ENCODE measurements at places on chromosomes 5 and 9. TPM values are rescaled to one million over a fixed set of nuclear protein-coding genes. Genes with fewer than 3 reads are reported as not detected.

GRM6 gene
- total RNA-seq: not detected

TARS1 gene
- 45.0 TPM for total RNA-seq

RORB gene
- total RNA-seq: under 0.01 TPM

SPINK13 gene
- total RNA-seq: 0.41 TPM

TRIM36 gene
- total RNA-seq: 6.4 TPM

IGFBPL1 gene
- 1.3 TPM for total RNA-seq

- no peak for DNase-seq
These were observed 288.5 kb downstream of the MEF2C start for GRCh38 chr5:88594441-88594840.

DNA sequence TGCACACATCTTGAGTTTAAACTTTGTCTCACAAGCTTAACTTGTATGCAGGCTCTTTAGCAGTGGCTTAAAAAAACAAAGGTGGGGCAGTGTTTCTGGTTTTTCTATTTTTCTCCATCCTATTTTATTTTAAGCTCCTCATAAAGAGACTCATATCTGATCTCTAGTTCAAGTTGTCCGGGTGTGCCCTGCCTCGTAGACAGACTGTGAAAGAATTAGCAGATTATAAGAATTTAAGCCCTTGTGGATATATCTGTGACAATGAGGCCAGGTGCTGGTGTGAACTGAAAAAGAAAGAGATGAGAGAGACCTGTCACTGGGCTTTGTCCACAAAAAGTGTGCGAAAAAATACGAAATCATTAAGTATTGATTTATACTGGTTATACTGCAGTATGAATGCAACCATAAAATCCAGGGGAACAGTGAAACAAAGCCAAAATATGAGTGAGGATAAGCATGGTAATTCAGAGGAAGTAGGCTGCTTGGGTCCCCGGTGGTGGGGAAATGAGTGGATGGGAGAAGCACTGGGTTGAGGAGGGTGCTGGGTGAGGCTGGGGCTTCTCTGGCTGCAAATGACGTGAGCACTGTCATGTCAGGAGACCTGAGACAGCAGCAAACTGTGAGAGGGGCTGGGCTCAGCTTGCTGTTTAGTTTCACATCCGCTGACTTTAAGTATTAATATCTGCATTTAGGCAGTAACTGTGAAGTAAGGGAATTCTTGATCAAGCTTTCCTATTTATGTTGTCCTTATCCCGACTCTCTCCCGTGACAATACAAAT lies 179.7 kb upstream of the ANKRD55 start:
- DNase-seq: no peak

DNA sequence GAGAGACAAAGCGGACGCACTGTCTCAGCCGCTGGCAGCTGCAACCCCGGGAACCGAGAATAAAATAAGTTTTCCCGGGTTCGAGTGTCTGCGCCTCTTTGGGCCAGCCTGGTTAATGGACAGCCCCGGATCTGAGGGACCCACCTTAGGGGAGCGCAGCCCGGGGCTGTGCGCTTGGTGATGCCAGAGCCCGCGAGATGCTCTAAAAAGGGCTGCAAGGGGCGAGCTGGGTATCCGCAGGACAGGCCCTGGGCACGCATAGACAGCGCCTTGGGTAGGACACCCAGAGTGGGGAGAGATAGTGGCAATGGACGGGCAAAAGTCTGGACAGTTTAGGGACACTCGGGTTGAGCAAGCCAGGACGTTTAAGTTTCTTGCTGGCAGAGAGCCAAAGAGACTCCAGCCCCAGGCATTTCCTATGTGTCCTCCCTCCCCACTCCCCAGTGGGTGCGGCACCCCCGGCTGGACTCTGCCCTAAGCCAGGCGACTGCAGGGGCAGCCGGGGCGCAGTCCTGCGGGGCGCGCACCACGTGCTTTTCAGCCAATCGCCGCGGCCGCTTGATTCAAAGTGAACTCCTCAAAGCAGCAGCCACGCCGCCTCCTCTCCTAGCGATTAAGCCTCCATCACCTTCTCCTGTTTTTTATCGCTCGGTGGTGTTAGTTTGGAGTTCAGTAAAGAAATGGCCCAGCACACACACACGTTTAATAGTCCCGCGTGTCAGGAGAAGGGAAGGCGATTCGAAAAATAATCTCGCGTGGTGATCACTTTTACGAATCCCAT lies 616 bp upstream of the ENC1 start:
- peak; percentile 60 for DNase-seq

DNA sequence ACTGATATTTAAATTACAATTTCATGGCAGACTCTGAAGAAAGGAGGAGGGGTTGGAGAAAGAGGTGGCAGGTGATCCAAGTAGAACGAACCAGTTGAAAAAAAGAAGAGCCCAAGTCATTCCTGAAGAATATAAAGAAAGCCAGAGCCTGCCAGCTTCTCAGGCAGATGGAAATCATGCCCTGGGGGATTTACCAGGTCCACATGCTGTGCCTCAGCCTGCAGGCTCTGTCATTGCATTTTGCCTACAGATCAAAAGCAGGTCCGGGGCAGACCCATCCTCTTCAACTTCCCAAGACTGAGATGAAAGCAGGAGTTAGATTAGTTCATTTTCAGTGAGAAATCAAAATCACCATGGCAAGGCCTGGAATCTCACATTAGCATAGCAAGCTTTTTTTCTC lies 48.5 kb downstream of the GDNF start:
- DNase-seq: no peak

GRCh38 chr9:114008667-114009410 lies 69.3 kb downstream of the AMBP start:
- peak; percentile 10 for DNase-seq

DNA sequence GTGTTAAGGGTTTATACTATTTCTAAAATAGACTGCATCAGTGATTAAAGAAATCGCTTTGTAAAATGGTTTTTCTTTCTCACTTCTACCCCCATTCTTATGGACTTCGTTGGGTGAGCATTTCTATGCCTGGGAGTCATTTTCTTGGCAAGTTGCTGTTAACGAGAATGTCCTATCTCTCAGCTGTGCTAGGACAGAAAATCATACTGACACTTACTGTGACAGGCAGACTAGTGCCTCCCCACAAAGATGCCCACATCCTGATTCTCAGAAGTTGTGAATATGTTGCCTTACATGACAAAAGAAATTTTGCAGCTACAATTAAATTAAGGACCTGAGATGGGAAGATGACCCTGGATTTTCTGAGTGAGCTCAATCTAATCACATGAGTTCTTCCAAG lies 65.1 kb upstream of the NMUR2 start:
- DNase-seq: no peak

GRCh38 chr5:167049043-167049663 lies 1242.3 kb upstream of the WWC1 start:
- DNase-seq: no peak

DNA sequence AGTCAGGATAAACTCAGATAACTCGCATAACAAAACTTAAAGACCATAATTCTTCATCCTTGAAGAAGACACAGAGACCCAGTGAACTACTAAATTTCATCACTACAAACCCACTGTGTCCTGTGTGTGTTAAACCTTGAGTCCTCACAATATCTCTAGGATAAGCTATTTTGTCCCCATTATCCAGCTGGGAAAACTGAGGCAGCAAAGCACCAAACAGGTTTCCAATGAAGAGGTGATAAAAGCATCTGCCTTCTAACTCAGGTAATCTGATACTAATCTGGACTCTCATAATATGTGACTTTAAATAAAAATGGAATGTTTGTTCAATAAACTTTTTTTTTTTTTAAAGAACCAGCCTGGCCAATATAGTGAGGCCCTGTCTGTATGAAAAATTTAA lies 62.7 kb upstream of the PPP2CA start:
- DNase-seq: no peak

DNA sequence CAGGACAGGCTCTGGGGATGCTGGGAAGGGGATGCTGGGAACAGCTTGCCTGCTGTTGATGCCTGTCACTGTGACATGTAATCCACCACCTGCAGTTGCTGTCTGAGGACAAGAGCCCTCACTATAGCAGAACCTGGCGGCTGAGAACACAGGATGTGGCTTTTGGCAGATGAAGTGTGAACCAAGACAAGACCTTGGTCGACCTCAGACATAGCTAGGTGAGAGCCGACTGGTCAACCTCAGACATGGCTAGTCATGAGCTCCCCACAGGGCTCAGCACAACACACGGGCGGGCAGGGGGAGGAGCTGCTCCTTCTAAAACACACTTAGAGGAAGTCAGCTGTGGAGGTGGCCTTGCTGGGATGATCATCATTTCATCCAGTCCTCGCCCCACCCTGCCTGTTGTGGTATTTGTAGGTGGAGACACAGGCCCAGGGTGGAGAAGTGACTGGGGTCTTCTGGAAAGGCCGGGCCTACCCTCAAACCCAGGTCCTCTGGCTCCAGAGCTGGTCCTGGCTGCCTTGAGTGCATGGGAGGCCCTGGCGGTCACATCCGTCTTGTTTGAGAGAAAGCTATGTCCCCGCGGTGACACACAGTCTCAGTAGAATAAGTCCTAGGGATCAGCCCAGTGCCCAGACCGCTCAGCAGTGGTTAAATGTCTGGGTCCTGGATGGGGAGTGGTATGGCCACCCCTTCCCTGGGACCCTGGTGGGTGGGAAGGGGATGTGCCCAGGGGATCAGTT lies 6.1 kb downstream of the SUSD3 start:
- DNase-seq: no peak

- DNase-seq: no peak
These were observed 133.2 kb upstream of the LHFPL2 start for GRCh38 chr5:78781611-78782286.

GRCh38 chr5:73268826-73269225 lies 95.8 kb downstream of the TMEM174 start:
- DNase-seq: no peak

DNA sequence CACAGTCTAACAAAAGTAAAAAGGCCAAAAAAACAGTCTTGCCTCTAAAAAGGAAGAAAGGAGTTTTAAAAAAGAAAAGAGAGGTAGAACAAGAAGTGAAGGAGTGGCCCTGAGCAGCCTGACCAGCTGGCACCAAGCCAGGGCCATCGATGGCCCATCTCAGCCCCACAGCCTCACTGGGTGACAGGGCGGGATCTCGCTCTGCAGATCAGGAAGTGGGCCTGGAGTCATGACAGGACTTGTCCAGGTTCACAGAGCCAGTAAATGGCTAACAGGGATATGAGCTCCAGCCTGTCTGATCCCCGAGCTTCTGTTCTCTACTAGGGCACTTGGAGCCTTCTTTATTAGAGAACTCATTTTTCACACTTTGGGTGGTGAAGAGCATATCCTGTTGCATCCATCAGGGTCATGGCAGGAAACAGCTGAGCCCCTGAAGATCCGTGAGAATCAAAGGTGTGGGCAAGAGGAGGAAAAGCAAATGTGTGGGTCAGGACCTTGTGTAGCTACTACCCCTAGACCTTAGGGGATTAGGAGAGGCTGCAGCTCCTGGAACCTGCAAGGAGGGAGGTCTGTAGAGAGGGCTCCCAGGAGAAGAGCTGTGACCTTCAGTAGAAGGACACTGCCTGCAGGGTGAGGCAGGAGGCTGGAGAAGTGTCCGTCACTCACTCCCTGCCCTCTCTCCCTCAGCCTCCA lies 299.0 kb upstream of the MSX2 start:
- no peak for DNase-seq

DNA sequence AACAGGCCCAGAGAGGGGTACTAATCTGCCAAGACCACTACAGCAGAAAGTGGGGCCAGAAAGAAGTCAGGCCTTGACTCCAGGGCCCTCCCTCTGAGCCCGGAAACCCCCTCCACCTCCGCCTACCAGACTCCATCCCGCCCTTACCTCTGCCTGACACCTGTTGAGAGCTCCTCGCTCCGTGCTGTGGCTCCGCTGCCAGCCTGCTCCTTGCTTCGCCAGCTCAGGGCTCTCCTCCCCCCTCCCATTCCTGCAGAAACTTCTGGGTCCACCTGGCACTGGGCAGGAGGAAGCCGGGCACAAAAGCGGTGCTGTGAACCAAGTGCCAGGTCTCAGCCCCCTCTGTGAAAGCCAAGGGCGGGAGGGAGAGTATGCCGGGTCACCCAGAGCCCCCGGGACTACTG lies 6.4 kb upstream of the ST6GALNAC6 start:
- DNase-seq: peak; percentile 19

GRCh38 chr5:6732634-6733410 lies 19.6 kb downstream of the TENT4A start:
- no peak for DNase-seq

GRCh38 chr9:109512170-109512756 lies 14.2 kb upstream of the PTPN3 start:
- DNase-seq: no peak

DNA sequence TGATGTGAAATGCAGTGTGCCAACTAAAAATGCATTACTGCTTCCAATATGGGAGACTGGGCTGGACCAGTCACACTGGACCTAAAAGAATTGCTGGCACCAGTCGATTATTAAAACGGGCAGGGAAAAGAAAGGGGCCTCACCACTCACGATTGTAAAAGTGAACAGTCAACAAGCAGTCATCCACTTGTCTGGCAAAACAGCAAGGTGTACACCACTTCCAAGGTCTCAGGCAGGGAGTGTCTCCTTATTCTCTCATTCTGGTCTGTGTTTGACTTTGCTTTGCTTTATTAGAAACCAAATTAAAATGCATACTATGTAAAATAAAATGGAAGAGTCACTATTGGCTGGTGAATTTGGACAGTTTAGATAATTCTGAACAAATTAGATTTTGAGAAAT lies 57.8 kb upstream of the TRPM3 start:
- DNase-seq: no peak

DNA sequence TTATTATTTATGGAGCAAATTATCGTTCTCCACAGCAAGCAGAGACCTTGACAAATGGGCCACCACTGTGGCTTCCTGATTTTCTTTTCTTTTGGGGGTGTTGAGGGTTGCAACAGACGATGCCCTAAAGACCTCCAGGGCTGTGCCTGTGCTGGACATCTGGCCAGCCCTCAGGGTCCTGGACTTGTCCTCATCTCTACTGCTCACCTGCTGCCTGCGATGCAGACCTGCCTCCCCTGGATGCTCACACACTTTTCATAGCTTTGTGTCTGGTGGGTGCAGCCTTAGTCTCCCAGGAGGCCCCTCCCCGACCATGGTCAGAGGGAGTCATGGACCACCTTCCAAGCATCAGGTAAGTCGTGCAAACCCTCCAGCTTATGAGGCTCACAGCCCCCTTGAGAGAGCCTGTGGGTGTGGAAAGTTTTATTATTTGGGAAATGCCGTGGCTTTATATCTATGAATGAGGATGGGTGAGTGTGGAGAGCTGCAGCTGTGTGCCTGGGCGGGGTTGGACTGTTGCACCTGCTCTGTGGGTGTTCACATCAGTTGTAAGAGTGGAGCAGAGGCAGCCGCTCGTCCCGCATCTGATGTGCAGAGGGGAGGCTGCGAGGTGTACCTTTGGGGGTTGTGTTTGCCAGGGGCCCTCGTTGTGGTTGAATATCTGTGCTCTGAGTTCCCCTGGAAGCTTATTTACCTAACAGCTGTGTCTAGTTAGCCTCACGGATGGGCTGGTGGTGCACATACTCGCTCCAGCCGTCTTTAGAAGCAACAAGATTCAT lies 126.3 kb upstream of the IRX4 start:
- no peak for DNase-seq

GRCh38 chr9:98995971-98996504 lies 52.3 kb downstream of the COL15A1 start:
- DNase-seq: no peak

GRCh38 chr5:156121882-156122281 lies 205.1 kb upstream of the SGCD start:
- no peak for DNase-seq

- no peak for DNase-seq
These were observed 104.6 kb downstream of the MTX3 start for GRCh38 chr5:79886456-79886855.

Measured in uterus (tissue), 4 donors.